NCI-H748 treated with DMSO at 0.1 percent for 48 hours (cell line): ENCODE measurements at places on chromosomes 3 and 15.

DNA sequence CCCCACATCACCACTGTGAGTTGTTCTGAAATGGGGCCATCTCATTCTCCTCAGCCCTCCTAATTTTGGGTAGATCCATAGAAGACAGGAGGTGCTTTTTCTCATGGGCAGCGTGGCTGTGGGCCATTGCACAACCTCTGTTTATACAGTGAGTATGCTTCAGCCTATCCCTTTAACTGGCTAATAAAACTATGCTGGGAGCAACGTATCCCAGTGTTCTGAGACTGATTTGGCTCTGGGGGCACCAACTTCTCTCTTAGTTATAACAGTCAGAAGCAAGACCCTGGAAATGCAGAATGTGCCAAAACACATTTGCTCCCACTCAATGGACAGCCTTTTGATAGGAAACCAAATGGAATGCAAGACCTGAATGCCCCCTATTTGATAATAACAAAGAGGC is 97.1 kb upstream of the ICE2 start:
- DNase-seq, result no peak

GRCh38 chr15:76162036-76162398 is 102.2 kb downstream of the TMEM266 start:
- DNase-seq, result no peak

- DNase-seq, result no peak
Observed at GRCh38 chr3:123329636-123330340, 119.1 kb downstream of the ADCY5 start.

- no peak for DNase-seq
Observed at GRCh38 chr3:39843440-39843839, 34.0 kb downstream of the MYRIP start.

DNA sequence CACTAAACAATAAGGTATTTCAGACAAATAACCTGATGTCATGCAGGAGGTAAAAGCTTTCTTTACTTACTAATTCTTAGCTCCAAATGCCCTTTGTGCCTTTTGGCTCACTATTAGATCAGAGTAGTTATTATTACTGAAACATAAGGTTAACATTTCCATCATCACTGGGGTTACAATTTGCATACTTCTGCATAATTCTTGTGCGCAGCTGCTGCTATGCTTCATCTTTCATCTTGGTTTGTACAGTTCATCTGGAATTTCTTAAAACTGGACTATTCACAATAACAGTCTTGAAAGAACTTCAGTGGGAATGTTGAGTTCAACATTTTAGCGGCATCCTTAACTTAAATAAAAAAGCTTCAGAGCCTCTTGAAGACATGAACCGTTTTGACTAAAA is 383.2 kb upstream of the ADAMTS9 start:
- no peak for DNase-seq

DNA sequence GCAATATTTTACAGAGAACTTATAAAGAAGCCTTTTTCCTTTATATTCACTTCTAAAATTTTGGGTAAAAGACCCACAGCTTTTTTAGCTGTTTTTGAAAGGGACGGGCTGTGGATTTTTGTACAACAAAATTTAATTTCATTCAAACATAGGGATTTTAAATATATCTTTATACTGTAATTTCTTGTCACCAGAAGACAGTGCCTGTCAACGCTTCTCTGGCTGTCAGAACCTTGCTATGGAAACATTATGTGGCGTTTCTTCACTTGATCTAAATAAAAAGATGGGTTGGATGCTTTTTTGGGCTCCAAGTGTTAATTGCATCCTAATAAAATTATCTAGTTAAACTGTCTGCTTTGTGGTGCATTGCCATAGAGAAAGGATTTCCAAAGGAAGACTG is 635.6 kb upstream of the ALCAM start:
- no peak for DNase-seq
